NCI-H187 treated with DMSO at 0.1 percent for 48 hours (cell line): ENCODE measurements at places on chromosomes 5 and 9.

DNA sequence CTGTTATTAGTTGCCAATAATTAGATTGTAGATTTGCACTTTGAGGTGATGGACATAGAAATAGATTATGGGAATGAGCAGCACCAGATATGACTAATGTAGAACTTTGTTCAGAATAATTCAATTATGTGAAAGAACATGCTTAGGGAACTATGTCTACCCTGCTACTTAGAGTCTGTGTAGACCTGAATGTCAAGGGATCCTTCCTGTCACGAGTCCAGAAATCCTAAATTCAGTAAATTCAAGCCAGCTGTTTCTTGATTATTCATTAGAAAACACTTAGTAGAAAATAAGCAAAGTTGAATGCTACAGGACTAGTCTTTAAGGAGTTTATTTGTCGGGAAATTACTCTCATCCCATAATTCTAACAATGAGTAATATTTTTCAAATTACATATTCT lies 887.3 kb upstream of the SEMA6A start:
- DNase-seq = no peak

GRCh38 chr9:129383019-129383560 lies 205.0 kb upstream of the IER5L start:
- DNase-seq = no peak

GRCh38 chr5:41871852-41872251 lies 1.6 kb upstream of the OXCT1 start:
- no peak for DNase-seq

DNA sequence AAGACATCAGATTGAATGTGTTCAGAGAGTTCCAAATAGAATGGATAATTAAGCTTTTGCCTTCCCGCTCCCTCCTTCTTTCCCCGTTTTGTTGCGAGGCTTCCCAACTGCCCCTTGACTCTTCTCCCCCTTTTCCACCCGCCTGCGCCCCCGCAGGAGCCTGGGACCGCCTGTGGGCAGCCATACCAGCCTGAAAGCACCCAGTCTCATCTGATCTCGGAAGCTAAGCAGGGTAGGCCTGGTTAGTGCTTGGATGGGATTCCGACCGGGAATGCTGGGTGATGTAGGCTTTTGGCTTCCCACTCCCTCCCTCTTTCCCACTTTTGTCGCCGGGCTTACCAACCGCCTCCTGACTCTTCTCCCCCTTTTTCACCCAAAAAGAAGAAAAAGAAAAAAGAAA lies 6.8 kb upstream of the HSD17B4 start:
- no peak for DNase-seq

DNA sequence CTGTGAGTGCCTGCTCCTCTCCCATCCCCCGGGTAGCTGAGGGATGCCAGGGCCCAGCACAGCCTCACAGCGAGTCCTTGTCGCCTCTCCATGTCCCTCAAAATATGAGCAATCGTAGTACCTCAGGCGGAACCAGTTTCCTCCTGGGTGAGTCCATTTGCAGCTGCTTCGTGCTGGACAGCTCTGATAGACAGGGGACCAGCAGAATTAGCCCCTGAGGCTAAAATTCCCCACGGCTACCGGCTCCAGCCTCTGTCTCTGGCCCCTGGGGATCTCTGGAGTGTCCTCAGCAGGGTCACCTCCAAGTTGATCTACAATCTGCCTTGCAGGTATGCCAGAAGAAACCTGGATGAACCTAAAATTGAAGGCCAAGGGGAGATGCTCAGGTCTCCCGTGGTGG lies 115.8 kb upstream of the FBXL7 start:
- no peak for DNase-seq

- DNase-seq = no peak
These were observed 12.9 kb upstream of the ACTBL2 start for GRCh38 chr5:57495285-57496086.

GRCh38 chr9:70147651-70148050 lies 104.0 kb downstream of the MAMDC2 start:
- no peak for DNase-seq

DNA sequence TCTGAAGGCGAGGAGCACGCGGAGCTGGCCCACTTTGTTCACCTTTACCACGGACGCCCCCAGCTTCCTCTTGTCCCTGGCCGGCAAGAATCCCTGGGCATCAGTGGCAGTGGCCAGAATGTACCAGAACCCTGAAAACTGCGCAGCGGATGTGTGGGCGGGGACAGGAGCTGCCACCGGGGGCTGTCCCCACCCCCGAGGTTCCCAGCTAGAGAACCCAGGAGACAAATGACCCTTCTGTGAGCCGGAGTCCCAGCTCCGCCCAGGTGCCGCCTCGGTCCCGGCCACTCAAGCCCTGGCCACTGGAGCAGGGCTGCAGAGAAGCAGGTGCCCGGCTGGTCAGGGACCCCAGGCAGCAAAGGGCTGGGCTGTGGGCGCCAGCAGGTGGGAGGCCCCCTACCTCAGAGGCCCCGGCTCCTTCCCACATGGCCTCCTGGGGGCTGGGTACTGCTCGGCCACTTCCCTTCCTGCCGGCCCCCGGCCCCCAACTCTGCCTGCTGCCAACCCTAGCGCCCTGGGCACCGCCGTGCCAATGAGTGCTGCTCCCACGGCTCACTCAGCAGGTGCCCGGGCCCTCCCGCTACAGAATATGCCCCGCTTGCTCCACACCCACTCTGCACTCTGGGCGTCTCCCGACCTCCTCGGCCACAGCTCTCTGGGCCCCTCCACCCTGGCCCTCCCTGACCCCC lies 713 bp downstream of the LCN10 start:
- DNase-seq = no peak

DNA sequence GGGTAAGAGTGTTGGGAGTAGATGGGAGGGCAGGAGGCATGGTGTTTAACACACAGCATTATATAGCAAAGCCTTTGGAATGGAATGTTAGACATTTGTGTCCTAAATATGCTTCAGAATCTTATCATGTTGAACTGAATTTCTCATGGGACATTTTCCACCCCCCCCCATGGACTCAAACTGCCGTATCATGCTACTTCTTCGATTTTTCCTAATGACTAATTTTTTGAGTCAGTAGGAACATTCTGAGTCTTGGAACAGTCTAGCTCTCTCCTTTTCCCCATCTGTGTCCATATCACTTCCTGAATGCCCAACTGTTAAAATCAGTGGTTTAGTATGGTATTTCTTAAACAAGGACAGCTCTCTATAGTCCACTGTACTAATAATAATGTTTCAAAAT lies 380.6 kb downstream of the TLE4 start:
- DNase-seq = no peak
